ENCODE measurements at places on chromosomes 11 and 22.

GRCh38 chr11:121630041-121630440, 177.3 kb upstream of the SORL1-AS1 start:
- no peak for DNase-seq

DNA sequence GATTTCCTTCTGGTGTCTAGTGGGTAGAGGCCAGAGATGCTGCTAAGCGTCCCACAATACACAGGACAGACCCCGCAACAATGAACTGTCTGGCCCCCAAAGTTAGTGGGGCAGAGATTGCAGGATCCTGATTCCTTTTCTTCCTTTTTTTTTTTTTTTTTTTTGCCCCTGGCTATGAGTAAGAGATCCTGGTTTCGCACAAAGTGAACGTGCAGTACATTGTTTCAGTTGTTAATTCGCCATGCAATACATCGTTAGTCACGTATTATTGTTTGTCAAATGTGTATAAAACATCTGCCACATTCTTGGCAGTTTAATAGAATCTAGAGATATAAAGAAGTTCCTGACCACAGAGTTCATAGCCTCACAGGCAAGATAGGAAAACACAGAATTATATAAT, 20.2 kb downstream of the ST3GAL4 start:
- no peak for DNase-seq

DNA sequence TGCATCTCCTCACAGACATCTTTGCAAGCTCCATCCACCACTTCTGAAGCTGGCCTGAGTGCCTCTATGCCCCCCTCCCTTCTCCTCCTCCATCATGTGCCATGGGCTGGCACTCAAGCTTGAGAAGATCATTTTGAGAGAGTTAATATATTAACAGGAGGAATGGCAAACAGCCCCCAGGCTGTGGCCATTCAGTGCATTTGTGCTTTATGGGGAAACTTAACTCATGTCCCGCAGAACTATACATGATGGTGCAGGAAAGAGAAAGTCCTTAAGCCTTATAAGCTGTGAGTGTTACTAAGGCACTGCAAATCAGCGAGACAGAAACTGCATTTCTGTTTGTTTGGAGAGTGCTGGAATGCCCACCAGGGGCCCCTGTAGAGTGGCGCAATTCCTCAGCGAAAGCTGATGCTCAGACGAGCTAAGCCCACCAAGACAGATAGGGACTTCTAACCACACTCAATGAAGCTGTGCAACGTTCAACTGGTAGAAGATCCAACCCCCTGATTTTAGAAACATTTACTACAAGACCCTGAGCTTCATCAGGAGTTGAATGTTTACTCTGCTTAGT, 26.8 kb upstream of the PHLDA2 start:
- DNase-seq = no peak

DNA sequence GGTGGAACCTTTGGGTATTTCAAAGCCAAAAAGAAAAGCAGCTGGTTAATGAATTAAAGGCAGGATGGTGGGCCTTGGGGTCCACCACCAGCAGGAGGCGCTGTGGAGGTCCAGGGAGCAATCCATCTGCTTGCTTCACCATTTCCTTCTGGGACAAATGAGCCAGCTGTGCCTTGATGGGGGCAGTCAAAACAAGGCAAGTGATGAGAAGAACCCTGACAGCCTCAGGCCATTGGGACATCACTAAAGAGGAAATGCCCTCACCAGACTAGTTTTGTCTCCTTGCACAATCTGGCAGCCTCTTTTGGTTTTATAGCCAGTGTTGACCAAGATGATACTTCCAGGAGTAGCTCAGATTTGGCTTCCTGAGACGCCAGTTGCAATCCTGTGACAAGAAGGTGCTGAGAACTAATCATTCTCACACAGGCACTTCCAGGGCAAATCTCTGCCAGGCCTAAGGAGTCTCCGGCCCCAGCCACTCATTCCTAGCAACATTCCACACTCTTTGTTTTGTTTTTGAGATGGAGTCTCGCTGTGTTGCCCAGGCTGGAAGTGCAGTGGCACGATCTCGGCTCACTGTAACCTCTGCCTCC, 38.2 kb upstream of the WEE1 start:
- DNase-seq = peak; percentile 27

DNA sequence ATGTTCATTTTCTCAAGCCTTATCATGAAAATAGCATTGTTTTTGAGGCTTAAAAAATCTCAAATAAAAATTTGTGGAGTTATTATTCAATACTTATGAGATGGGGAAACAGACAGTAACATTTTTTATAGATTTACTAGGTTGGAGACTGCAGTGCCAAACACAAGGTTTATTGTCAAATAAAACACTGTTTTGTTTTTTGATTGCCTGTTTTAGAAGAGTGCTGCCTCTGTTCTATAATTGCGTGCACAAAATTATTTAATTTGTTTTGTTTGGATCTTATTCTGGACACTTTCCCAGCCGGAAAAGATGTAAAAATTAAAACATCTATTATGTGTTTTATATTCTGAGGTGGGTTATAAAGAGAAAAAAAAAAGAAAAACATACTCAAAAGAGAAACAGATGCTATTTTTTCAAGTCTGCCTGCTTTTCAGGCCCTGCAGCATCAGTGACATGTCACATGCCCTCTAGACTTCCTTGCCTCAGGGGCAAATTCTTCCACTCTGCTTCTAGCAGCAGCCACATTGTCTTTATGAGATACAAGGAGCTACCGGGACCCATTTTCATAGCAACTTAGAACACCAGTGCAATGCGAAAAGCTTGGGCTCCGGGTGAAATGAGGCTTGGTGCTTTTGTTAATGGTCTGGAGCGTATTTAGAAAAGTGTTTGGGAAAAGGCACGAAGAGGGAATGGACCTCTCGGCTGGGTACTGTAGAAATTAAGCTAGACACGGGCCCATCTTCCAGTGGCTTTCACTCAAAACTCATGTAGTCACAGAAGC, 77.5 kb downstream of the EFCAB6 start:
- no peak for DNase-seq

DNA sequence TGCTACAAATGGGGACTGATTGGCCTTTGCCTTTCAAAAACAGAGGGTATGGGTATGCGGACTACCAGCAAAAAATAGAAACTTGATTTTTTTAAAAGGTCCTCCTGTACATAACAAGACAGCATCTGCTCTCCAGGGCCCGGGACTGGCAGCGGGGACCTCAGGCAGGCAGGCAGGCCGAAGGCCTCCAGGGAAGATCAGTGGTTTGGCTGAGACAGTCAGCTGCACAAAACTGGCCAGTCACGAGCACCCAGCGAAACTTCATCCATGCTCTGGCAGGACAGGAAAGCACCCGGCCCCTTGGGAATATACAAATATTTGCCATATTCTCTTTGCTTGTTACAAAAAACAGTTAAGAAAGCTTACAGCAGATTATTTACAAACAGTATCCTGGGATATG, 11.0 kb downstream of the RPL27A start:
- no peak for DNase-seq

DNA sequence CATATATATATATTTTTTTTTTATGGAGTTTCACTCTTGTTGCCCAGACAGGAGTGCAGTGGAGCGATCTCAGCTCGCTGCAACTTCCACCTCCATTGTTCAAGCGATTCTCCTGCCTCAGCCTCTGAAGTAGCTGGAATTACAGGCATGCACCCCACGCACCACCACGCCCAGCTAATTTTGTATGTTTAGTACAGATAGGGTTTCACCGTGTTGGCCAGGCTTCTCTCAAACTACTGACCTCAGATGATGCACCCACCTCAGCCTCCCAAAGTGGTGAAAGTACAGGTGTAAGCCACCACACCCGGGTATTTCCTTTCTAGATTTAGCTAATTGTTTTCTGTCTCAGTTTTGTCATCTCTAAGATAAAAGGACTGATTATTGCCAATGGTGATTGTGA, 821.1 kb downstream of the CNTN5 start:
- no peak for DNase-seq

- DNase-seq = no peak
Observed at GRCh38 chr22:41429232-41429950, 17.2 kb downstream of the TOB2 start.

- DNase-seq = peak; percentile 50
Observed at GRCh38 chr11:45233121-45233803, 52.9 kb downstream of the SYT13 start.

DNA sequence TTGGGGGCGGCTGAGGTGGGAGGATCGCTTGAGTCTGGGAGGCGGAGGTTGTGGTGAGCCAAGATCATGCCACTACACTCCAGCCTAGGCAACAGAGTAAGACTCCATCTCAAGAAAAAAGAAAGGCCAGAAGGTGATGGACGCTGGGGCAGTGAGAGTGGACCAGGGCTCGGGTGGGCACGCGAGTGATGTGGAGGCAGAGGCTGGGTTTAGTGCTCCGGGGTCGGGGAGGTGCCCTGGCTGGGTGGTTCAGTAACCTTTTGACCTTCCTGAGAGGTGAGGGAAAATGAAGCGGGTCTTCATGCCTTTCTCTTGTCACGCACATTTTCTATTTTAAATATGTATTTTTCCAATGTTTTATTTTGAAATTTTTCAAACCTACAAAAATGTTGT, 45.1 kb downstream of the ST14 start:
- no peak for DNase-seq

DNA sequence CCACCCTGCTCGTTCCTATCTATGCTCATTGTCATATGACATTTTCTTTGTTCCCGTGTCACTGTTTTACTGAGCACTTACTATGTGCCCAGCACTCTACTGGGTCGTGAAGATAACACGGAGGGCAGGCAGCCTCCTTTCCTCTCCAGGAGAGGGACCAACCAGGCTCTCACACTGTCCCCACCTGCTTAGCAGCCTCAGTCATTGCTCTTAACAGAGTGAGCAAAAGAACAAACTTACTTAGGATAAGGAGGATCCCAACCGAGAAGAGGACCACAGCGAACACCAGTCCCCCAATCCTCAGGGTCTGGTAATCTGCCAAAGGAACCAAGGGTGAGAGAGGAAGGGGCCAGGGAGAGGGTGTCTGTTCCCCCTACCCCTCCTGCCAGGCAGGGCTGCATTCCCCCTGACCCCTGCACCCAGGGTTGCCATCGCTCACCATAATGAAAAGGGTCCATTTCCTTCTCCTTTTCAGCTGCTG, 17.0 kb upstream of the FXYD2 start:
- DNase-seq = no peak

DNA sequence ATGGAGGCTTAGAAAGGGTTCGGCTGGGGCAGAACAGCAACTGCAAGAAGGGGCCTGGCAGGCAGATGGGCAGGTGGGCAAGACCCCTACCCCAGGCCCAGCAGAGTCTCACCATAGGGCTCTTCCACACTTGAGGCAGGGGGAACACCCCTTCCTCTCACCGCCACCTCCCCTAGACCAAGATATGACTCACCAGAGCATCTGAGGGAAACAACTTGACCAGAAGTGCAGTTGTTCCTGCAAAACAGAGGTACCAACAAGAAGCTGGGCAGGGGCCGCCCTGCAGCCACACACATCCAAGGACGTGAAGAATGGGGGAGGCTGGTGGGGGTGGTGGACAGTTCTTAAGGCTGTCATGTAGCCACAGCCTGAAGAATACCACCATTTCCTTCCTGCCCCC, 10.9 kb downstream of the TMPRSS5 start:
- DNase-seq = no peak

All from SW 1271 (cell line).